ENCODE measurements at places on chromosomes 6 and 20. TPM values are rescaled to one million over a fixed set of nuclear protein-coding genes. Genes with fewer than 3 reads are reported as not detected.
A peak's percentile ranks its signal among the peaks of the same experiment; 100 is the strongest.

Gene TBXT
- total RNA-seq = 2.2 TPM

Gene DCBLD1
- not detected for total RNA-seq

Gene SYCP2L
- total RNA-seq = 0.68 TPM

Gene NAPB
- total RNA-seq = 3.7 TPM

Gene BPI
- not detected for total RNA-seq

Gene LRRN4
- not detected for total RNA-seq

Gene SRSF12
- total RNA-seq = 4.6 TPM

Gene SNAP25
- total RNA-seq = not detected

Gene TNXB
- under 0.01 TPM for total RNA-seq

Gene MICA
- total RNA-seq = 44.1 TPM

- no peak for DNase-seq
Measured at GRCh38 chr6:35573495-35574110, 60.9 kb upstream of the TULP1 start.

DNA sequence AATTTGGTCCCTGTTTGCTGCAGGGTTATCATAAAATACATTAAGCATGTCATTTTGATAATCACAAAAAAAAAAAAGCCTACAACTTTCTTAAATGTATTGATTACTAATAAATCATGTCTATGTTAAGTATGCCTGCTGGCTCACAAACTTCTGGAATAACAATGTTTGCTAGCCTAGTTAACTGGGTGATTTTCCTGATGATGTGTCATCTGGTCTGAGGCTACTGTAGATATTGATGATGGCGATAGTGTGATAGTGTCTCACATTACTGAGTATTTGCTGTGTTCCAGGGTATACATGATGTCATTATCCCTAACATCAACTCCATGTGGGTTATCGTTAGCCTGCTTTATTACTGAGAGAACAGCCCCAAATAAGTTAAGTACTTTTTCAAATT lies 86.2 kb upstream of the VSTM2L start:
- DNase-seq = no peak

GRCh38 chr20:50310673-50311051 lies 120.0 kb downstream of the CEBPB start:
- no peak for DNase-seq

DNA sequence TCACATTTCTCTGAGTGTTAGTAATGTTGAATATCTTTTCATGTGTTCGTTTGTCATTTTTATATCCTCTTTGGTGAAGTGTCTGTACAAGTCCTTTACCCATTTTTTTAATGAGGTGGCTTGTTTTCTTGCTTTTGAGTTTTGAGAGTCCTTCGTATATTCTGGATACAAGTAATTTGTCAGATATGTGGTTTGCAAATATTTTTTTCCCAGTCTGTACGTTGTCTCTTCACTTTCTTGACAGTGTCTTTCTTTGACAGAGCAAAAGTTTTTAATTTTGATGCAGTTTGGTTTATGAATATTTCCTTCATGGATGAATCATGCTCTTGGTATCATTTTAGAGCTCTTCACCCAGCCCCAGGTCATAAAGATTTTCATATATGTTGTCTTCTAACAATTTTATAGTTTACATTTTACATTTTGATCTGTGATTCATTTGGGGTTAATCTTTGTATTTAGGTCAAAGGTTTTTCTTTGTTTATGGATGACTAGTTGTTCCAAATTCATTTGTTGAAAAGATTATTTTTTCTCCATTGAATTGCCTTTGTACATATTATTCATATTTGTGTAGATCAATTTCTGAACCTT lies 152.5 kb downstream of the MRPL14 start:
- DNase-seq = no peak

- DNase-seq = no peak
Measured at GRCh38 chr6:51995214-51995755, 92.1 kb downstream of the PKHD1 start.

GRCh38 chr20:19457611-19458010 lies 245.2 kb downstream of the SLC24A3 start:
- DNase-seq = no peak

GRCh38 chr6:73043446-73043845 lies 181.8 kb downstream of the KHDC1L start:
- DNase-seq = no peak

GRCh38 chr6:98927534-98927933 lies 20.2 kb downstream of the FBXL4 start:
- no peak for DNase-seq

GRCh38 chr6:83464381-83465140 lies 33.7 kb upstream of the ME1 start:
- DNase-seq = no peak

GRCh38 chr6:48136856-48137255 lies 25.9 kb upstream of the PTCHD4 start:
- no peak for DNase-seq

DNA sequence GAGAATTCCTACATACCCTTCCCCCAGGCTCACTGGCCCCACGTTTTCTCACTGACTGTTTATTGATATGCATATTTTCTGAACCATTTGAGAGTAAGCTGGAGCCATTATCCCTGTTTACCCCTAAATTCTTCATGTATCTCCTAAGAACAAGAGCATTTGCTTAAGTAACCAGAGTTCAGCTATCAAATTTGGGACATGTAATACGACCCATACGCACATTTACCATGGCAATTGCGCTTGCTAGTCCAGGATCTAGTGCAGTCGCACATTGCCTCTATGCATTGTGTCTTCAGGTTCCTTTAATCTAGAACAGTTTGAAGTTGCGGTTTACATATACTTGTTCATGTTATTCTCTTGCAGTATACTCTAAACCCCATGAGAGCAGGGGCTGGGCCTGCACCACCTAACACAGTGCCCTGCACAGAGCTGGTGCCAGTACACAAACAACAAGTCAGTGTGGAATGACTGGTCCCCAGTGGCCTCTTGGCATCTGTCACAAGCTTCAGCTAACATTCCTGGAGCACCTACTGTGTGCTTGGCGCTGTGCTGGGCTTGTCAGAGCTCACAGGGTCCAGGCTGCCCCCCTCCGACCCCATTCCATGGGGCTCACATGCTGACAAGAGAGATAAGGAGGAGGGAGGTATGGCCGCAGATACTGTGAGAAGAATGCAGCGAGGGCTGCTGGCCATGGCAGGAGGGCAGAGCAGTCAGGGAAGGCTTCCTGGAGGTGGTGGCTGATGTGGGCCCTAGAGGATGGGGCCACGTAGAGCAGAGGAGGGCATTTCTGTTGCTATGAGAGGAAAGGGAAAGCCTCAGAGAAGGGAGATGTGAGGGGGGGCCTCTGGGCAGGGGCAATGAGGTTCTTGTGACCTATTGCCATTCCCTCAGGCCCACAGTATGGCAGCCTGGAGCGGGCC lies 28.1 kb downstream of the SPDEF start:
- DNase-seq = no peak

DNA sequence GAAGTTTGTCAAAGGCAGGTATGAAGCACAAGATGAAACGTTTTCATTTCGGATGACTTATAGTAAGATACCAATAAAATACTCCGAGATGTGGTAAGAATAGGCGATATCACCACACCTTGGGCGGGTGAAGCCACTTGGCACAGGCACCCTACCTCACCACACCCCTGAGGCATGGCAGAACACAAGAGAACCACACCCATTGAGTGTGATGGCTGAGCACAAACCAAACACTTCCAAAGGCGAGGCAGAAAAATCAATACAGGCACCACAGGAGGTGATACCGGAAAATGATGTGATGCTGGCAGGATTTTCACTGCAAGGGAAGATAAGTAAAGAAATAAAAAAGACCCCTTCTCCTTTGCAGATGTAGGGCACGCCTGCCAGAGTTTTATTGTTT lies 332.9 kb upstream of the PRDM1 start:
- DNase-seq = no peak

DNA sequence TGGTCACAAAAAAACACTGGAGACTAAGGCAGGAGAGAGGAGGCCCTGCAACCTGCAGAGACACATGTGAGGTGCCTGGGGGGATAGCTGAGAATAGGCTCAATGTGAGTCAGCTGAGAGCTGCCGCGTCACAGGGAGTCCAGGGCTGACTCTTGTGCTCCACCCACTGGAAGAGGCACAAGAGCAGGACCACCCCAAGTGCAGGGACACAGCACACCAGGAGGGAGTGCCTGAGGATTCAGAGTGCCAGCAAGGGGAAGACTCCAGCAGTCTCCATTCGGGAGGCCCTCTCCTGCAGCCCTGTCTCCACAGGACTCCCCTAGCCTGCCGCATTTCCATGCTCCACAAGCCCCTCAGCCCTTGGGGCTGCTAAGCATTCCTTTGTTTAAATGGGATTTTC lies 105.5 kb downstream of the HUS1B start:
- no peak for DNase-seq

GRCh38 chr6:36772397-36772796 lies 66.8 kb downstream of the CPNE5 start:
- DNase-seq = no peak

DNA sequence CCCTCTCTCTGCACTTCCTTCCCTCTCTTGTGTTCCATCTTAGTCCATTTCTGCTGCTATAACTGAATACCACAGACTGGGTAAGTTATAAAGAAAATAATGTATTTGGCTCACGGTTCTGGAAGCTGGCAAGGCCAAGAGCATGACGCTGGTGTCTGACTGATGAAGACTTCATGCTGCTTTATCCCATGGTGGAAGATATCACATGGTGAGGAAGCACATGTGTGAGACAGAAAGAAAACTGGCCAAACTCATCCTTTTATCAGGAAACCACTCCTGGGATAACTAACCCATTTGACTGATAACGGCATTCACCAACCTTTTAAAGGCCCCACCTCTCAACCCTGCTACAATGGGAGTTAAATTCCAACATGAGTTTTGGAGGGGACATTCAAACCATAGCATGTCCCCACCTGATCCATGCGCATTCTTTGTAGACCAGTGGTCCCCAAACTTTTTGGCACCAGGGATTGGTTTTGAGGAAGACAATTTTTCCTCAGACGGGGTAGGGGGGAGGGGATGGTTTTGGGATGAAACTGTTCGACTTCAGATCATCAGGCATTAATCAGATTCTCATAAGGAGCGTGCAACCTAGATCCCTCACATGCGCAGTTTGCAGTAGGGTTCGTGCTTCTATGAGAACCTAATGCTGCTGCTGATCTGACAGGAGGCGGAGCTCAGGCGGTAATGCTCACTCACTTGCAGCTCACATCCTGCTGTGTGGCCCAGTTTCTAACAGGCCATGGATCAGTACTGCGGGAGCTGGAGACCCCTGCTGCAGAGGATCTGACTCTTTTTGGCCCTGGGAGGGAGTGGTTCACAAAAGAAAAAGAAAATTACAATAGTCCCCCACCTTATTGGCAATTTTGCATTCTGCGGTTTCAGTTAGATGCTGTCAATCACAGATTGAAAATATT lies 71.7 kb upstream of the RNF24 start:
- no peak for DNase-seq

DNA sequence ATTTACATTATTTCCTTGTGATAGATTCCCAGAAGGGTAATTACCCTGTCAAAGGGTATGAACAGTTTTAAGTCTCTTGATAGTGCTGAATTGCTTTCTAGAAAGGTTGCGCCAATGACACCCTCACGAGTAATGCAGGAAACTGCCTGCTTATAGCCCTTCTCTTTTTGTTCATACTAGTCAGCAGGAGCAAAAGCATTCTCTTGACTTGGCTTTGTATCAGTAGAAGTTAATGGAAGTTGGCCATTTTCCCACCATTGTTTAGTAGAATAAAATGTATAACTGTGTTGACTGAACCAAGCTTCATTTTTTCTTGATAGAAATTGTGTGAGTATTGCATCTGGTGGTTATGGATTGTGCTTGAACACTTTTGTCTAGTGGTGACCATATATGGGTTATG lies 100.1 kb downstream of the FARS2 start:
- DNase-seq = no peak

DNA sequence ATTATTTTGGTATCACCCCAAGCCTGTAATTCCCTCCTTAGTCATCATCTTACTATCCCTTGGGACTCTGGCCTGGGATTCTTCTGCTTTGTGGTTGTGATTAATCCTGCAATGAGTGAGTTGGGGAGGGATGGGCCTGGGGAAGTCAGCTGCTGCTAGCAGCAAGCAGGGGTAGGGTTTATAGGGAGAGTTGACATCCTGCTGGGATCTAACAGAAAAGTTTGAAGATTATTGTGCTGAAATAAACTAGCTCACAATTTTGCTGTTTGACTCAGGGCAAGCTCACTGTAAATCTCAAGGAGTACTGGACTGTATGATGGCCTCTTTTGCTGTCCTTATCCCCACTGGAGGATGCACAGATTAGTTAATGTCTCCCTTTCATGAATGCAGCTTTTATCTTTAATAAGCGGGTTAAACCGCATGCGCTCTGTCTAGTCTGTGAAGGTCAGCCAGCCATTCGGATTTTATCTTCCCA lies 83.4 kb downstream of the JARID2 start:
- DNase-seq = no peak

DNA sequence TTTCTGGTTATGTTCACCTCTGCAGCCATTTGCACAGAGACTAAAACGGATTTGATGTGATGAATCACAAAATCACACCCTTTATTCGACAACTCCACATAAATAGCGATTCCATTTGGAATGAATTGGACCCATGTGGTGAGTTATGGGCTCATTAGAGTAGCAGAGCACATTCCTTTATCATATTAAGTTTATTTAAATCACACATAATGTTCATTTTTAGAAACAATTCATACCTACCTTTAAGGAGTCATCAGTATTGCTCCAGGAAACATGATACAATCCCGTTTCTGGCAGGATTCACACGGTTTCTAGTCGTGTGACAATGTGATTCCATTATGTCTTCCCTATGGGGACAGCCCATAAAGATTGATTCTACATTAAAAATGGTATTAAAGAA lies 303.5 kb downstream of the CDH4 start:
- DNase-seq = no peak

DNA sequence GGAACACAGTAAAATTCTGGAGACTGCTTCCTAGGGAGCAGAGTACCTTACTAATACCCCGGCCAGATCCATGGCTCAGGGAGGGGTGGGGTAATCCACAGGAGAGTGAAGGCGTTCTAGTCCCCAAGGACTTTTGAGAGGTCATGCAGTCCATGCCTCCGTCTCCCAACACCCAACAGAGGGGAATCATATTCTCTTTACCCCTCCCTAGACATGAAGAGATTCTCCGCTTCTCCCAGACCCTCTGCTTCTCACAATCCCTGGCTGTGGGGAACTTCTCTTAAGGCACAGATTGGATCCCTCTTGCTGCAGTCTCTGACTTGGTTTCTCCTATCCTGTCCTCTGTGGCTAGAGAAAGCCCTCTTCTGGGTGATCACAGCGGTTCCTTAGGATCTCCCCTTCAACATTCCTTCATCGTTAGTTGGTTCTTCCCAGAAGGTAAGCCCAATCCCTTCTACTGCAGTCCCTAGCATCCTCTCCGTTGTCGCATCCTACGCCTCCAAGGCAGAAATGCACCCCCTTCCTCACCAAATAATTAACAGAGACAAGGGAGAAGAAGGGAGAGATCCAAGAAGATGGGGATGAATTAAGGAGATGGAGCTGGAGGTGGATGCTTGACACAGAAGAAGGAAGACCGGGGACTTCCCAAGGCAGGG lies 562 bp downstream of the GGT7 start:
- peak; percentile 44 for DNase-seq

GRCh38 chr6:54463354-54464024 lies 155.2 kb downstream of the TINAG start:
- DNase-seq = no peak

- no peak for DNase-seq
Measured at GRCh38 chr6:150711584-150712504, 112.2 kb downstream of the PLEKHG1 start.

- DNase-seq = no peak
Measured at GRCh38 chr6:12395898-12396297, 105.7 kb downstream of the EDN1 start.

GRCh38 chr6:7126754-7127153 lies 19.0 kb downstream of the RREB1 start:
- DNase-seq = no peak
